ENCODE measurements at places on chromosomes 11 and 22. TPM values are rescaled to one million over a fixed set of nuclear protein-coding genes. Genes with fewer than 3 reads are reported as not detected.

The PNPLA3 gene
- 4.8 TPM for polyA plus RNA-seq

DNA sequence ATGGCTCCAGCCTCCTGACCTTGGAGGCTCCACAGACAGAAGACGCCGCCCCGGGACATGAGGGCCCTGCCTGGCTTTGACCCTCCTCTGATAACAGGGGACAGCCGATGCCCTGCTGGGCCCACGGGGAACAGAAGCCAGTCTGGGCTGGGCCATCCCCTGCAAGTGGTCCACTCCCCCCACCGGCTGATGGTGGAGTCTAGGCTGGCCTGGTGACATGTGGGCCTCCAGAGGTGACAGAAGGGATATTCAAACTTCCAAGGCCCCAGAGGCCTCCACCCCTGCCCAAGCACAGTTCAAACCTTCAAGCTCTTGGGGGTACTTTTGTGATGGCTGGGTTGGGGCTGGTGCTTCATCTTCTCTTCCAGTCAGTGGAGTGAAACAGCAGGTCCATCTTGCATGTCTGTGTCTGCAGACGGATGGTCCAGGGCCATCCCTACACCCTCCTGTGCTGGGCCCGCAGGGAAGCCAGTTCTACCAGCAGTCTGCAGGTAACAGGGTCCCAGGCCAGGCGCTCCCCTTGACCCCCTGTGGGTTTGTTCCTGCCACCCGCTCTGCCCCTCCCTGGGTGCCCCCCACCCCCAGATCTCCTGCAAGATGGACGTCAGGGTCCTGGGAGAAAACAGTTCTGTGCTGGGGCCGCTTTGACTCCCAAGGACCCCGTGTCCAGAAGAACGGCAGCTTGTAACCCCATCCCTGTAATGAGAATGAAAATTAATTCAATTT is 929.9 kb downstream of the BRD1 start:
- DNase-seq: no peak

GRCh38 chr11:38173676-38174075 is 1575.6 kb upstream of the RAG2 start:
- DNase-seq: no peak

The SYT13 gene
- not detected for polyA plus RNA-seq

DNA sequence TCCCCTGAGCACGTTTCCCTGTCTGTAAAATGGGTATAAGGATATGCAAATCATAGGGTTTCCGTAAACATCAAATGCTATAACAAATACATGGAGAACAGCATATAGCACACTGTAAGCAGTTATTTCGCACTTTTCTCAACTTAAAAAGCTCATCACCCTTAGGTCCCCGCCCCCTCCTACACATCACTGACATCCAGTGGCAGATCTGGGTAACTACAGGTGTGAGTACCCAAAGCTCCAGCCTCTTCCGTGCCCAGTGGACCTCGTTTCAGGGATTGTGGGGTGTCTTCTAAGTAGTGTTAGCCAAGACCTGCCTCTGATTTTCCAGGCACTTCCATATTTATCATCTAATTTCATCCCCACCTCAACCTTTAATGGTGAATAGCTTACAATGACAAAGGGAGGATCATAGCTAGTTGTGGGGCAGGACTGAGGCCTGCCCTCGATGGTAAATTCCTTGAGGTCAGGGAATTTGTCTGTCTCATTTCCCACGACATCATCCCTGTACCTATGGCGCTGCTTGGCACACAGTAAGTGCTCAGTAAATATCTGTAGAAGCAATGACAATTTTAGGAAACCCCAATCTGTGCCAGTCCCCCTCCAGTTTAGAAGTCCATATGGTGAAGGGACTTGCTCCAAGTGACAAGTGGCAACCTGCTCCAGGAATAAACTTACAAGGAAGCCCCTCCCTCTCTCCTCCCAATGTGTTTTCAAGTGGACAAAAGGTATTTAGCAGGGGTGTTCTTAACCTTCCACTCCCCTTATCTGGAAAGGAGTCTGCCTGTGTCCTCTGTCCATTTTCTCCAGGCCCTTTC is 340.5 kb downstream of the TENM4 start:
- DNase-seq: no peak

GRCh38 chr11:64809781-64810241 is 540 bp downstream of the MEN1 start:
- no peak for DNase-seq

GRCh38 chr11:23403210-23404185 is 543.2 kb upstream of the CCDC179 start:
- no peak for DNase-seq

DNA sequence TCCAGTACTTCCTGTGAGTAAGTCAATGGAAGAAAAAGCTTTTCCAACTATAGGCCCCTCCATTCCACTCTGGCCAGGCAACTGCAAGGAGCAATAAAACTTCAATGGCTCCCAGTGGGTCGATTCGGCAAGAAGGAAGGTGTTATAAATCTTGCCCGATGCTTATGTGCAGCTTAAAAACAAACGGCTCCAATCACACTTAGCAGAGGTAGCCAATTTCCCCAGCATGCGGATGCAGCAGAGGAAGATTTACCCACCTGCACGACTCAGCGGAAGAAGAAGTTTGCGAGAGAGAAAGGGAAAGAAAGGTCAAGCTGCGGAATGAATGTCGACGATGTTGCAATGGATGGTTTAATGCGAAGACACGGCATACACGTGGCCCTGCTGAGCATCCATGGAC is 141.5 kb downstream of the OPCML start:
- DNase-seq: no peak

DNA sequence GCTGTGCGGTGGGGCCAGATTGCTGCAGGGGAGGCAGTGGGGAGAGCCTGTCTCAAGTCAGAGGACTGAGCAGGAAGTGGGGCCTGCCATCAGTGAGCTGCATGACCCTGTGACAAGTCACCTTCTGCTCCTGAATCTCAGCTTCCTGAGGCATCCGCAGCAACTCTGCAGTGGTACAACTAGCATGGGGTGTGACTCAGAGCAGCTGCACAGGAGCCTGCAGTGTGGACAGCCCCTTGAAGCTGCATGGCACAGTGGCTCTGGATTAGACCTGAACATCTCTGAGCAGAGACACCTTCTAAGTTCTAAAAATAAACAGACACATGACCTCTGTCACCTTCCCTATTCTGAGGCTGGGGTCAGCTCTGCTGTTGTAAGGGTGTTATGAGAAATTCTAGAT is 18.0 kb downstream of the FAM227A start:
- DNase-seq: no peak

DNA sequence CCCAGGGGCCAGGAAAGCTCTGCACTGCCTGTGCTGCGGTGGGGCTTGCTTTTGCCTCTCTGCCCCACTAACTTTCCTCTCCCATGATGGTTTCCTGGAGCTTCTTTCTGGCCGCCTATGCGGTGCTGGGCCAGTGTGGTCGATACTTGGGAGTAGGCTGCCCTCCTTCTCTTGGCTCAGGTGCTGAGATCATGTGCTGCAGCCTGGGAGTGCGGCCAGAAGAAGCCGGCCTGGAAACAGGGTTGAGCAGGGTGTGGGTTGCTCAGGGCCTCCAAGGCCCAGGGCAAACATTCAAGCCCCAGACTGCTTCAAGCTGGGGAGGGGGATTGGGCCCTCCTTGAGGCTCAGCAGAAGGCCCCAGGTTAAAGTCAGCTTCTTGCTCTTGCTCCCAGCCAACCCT is 125.0 kb downstream of the NTM start:
- DNase-seq: no peak

The BTBD18 gene
- polyA plus RNA-seq: not detected

- no peak for DNase-seq
These were observed 68.2 kb upstream of the SHISAL1 start for GRCh38 chr22:44380756-44381486.

The RRAS2 gene
- 29.1 TPM for polyA plus RNA-seq

The PAX6 gene
- polyA plus RNA-seq: not detected

DNA sequence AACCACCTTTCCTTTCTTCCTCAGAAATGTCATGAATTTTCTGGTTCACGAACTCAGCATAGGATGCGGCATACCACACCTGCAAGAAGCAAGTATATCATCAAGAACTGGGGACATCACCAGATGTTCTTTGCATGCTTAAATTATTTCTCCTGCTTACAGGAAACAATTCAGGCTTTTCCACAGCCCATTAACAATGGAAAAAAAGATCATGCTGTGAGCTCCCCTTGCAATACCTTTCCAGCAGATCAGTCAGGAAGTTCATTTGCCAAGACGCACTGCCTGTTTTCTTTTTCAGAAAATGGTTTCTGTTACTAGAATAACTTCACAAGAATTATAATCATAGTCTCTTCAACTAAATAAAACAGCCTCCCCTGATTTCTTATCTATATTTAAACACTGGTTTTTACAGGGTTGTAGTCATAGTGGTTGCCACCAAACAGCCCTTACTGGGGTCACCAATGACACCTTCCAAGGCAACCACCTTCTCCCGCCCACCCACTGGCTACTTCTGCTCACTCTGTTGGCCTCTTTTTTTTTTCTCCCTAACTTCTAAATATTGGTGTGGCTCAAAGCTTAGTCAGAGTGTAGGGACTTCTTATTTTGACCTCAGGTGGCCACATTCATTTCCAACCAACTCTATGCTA is 42.3 kb upstream of the NFRKB start:
- no peak for DNase-seq

- DNase-seq: no peak
These were observed 215.2 kb upstream of the NCAM1 start for GRCh38 chr11:112745973-112746372.
